Testis (tissue), 5 donors: ENCODE measurements at places on chromosomes 3 and 15.

DNA sequence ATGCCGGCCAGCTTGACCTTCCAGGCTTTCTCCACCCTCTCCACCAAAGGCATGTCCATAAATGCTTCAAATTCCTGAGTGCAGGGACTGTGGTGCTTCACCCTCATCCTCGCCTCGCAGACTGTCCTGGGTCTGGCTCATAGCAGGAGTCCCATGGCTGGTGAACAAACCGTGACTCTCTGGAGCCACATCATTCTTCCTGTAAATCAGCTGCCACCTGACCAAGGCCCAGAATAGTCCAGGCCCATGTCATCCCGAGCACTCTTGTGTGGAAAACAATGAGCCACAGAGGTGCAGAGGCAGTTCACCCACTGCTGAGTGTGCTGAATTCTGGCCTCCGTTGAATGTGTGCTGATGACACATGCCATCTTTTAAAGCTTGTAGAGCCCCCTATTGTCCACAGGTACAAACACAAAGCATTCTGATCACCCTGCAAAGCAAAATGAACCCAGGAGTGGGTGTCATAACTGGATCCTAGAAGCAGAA lies 68.6 kb downstream of the ABHD5 start:
- no peak for DNase-seq

GRCh38 chr3:192038726-192039125 lies 577.8 kb downstream of the PYDC2 start:
- DNase-seq = no peak

DNA sequence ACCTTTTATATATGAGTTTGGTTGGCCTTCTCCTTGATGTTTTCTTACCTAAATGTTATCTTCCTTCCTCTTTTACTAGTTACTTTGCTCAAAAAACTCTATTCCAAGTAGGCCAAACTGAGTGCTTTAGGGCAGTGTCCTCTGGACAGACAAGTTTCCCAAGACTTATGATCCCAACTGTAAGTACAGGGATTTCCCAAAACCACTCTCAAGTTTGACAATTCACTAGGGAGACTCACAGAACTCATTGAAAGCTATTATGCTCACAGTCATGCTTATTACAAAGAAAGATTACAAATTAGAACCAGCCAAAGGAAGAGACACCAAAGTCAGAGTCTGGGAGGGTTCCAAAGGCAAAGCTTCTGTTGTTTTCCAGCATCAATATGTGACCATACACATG lies 534.2 kb upstream of the ALCAM start:
- no peak for DNase-seq

DNA sequence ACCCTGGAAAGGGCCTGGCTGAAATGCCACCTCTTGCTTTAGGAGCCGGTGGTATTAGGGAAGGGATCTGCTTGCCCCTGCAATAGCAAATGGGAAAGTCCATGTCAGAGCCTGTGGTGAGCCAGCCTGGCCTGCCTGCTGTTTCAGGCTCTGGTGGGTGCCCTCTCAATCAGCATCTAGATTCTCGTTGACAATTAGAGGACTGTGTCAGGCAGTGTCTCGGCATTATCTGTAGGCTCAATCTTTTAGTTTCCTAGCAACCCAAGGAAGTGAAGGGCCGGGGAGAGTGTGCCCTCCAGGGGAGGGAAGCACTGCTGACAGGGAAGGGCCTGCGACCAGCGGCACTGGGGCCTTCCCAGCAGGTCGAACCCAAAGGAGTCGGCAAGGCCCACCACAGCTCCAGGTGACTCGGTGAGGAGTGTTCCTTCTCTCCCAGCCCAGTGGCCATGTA lies 42.1 kb downstream of the TLE3 start:
- peak; percentile 50 for DNase-seq

DNA sequence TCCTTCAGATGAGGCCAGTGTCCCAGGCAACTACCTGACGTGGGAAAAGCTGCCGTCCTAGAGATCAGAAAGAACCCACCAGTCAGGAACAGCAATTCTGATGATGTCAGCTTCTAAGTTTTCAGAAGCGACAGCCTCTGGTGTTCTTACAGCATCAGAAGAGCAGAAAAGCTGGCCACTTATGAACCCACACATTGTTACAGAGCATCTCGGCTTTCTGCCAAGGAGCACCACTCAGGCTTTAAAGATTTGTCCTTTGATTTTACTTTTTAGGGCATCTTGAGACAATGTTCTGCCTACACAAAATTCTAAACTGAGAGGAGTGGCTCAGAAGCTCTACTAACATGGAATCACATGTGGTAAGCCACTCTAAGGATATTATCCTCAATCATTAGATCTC lies 49.7 kb upstream of the BOC start:
- DNase-seq = no peak

GRCh38 chr3:109656225-109656624 lies 318.9 kb upstream of the DPPA4 start:
- no peak for DNase-seq

- DNase-seq = no peak
Measured at GRCh38 chr3:48679411-48680391, 6.0 kb downstream of the NCKIPSD start.

GRCh38 chr15:65857718-65858402 lies 11.4 kb upstream of the RAB11A start:
- DNase-seq = no peak

DNA sequence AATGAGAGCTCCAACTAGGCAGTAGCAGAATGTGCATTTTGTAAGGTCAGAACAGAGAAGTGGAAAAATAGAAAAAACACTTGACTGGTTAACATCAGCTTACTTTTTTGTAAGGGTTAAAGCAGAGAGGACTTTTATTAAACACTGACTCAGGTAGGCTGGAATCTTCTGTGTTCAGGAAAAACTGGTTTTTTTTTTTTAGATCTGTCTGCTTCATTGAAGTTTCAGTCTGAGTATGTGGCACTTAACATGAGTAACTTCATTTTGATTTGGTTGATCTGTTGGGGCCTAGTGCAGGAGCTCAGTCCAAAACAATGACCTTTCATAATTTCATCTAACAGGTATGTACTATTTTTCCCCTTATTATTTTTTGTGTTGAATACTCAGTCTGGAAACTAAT lies 141.1 kb downstream of the DOCK3 start:
- DNase-seq = no peak

DNA sequence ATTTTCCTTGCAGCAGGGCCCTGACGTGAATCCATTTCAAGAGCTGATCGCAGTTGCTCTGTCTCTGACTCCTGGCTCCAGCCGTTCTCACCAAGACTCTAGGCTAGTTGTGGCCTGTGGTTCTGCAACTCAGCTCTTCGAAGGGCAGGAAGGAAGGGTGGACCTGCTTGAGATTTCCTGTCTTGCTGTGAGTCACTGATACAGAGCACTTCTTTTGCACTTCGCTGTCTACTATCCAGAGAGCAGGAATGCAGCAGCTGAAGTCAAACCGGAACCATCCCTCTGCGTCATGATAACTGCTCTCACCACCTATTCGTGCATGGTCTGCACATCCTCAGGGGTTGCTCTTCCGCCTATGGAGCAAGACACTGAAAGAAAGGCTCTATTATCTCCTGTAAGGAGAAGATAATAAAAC lies 59.7 kb downstream of the RAP2B start:
- DNase-seq = peak; percentile 53

DNA sequence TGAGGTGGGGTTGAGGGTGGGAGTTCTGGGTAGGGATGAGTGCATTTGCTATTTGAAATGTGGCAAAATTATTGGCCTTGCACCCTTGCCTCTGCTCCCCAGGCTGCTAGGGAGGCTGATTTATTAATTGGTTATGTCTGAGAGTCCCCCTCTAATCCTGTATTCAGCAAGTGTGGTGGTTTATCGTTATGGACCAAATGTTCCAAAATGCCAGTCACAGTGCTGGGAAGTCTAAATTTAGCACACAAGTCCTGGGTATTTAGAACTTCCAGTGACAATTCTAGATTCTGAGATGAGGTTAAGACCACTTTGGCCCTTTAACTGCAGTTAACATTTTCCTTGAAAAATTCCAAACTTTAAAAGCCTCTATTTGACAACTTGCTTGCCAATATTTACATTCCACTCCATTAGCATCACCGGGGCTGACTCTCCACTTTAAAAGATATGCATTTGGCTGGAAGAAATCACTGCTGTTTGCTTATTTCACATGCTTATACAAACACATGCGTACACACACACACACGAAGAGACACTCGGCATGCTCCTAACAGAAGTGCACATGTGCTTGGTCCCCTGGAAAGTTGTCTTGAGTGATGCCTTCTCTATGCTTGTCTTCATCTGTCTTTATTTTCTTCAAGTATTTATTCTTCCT lies 247.7 kb downstream of the IL20RB start:
- DNase-seq = no peak

- no peak for DNase-seq
Measured at GRCh38 chr3:137264071-137264820, 306.5 kb downstream of the IL20RB start.

DNA sequence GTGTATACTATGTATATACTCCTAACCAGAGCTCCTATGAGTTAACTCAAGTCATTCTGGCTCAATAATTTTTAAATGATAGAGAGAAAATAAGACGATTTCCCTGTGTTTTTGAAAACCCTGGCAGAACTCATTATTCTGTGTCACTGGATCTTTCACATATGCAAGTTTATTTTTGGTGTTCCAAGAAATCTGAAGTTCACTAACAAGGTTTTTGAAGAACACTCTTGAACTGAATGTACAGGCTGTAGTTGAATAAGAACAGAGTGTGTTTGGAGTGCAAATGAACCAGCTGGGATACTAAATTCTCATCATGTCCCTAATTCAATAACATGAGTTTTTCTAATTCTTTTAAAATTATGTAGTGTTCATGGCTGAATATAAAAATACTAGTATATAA lies 466.9 kb upstream of the SUCLG2 start:
- DNase-seq = no peak

GRCh38 chr3:13324835-13325501 lies 95.2 kb downstream of the NUP210 start:
- no peak for DNase-seq

DNA sequence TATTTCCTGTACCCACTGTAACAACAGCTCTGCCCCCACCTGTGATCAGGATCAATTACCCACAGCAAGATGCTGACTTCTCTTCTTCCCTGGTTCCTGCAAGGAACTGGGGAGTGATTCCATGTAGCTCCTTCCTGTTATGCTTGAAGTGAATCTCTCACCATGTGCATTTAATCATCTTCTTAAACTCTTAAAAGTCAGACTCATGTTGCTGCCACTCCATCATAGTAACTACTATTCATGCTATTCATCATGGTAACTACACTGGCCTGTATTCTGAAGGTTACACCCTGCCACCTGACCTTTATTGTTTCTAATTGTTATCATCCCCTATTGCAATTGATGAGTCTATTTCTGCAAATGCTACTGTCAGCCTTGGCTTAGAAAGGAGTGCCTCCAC lies 89.5 kb downstream of the SUCNR1 start:
- DNase-seq = no peak

- DNase-seq = no peak
Measured at GRCh38 chr15:70596354-70597055, 166.9 kb downstream of the UACA start.

DNA sequence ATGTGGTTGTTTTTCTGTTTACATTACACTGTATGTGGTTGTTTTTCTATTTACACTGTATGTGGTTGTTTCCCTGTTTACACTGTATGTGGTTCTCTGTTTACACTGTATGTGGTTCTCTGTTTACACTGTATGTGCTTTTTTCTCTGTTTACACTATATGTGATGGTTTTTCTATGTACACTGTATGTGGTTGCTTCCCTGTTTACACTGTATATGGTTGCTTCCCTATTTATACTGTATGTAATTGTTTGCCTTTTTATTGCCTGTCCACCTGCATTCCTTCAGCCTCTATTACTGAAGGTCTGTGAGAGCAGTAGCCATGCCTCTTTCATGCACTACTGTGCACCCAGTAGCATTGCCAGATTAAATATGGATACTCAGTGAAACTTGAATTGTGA lies 94.3 kb downstream of the MITF start:
- no peak for DNase-seq

- no peak for DNase-seq
Measured at GRCh38 chr3:53192608-53193007, 31.6 kb downstream of the PRKCD start.

DNA sequence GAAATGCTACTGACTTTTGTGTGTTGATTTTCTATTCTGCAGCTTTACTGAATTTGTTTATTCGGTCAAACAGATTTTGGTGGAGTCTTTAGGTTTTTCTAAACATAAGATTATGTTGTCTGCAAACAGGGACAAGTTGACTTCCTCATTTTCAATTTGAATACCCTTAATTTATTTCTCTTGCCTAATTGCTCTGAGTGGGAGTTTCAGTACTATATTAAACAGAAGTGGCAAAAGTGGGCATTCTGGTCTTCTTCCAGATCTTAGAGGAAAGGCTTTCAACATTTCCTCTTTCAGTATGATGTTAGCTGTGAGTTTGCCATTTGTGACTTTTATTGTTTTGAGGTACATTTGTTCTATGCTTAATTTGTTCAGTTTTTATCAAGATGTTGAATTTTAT lies 268.5 kb downstream of the WNT5A start:
- DNase-seq = no peak
